ENCODE measurements at places on chromosomes 7 and 10.

DNA sequence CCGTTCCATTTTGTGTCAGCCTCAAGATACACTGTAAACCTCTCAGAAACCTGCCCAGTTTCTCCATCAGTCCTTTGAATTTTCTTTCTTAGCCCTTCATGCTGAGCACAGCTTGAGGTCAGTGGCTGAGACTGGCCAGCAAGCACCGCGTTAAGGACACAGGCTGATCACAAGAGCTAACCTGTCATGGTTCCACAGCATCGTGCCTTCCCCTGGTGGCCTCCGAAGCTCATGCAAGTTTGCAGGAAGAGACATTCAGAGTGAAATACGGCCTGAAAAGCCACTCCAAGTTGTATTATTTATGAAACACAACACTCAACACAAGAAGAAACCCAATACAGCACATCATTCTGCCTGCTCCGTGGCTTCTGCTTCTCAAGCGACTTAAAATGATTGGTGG is 57.0 kb upstream of the PFKP start:
- no peak for DNase-seq

GRCh38 chr7:11207565-11207964 is 233.9 kb downstream of the PHF14 start:
- no peak for DNase-seq

DNA sequence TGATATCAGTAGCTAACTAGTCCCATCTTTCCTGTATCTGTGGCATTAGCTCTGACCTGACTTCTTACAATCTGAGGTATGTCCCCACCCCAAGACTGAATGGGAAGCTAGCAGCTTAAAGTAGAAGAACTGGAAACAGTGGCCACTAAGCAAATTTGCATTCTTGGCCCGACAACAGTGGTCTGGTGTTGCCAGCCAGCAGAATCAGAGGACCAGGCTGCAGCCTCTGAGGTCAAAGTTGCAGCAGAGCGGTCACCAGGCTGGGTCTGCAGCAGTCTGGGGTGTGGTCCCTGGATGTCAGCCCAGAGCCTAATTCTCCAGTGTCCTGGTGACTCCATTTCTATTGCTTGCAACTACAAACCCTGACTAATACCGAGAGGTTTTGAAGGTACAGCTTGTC is 26.3 kb downstream of the FAM107B start:
- DNase-seq: no peak

DNA sequence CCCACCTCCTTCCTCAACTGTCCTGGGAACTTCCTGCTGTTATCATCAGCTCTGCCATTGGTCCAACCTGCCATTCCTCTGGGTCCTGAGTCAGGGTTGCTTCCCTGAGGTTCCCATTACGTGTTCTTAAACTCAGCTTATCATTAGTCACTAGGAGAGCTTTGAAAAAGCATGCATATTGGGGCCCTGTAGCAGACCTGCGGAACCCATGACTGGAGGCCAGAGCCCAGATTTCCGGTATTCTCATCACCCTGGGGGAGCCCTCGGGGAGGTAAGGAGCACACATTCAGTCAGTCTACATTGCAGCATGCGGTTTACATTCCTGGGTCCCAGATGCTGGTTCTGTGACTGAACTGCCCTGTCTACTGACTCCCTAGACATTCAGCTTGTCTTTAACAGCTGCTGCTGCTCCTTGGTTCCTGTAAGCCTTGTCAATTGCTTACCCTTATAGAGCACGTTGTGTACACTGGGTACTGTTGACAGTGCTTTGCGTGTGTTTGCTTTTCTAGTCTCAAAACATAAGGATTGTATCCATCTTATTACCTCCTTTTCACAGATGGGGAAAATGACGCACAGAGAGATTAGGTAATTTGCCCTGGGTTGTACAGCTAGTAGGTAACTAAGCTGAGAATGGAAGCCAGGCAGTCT is 12.8 kb downstream of the CDHR3 start:
- peak; percentile 95 for DNase-seq

- DNase-seq: peak; percentile 100
Measured at GRCh38 chr10:97640174-97640867, at the start of gene PI4K2A. Gene PI4K2A (plus strand): TSS chr10:97640671. CDS start chr10:97640743, 72 bp downstream.

DNA sequence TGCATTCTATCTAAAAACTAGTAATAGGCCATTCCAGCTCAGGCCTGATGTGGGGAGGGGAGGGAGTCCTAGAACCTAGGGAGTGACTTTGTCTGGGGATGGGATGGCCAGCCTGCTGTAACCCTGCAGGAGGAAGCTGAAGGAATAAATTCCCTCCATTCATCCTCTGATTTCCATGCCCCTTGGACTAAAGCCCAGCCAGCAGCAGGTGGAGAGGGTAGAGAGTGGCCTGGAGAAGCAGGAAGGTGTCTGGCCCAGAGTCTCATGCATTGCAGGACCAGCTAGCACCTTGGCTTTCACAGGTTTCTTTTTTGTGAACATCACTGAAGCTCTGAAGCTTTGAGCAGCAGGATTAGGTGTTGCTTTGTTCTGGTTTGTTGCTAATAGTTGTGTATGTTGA is 32.8 kb upstream of the CDH23 start:
- no peak for DNase-seq

- DNase-seq: peak; percentile 56
Measured at GRCh38 chr10:78491812-78492211, 458.1 kb downstream of the RPS24 start.

DNA sequence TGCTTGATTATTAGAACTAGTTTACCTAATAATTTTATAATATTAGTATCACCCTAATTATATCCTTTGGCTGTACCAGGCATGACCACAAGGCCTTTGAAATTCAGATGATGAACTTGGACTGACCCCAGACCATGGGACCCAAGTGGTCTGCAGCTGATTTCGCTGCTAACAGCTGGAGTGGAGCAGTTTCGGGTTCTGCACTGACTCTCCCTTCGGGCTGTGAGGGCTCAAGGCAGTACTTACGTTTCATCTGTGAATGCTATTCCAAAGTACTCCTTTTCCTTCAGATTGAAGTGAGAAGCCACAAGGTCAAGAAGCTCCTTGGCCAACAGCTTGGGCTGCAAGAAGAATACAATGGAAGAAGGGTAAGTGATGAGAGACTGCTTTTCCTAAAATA is 223.8 kb downstream of the PRPF18 start:
- DNase-seq: no peak

DNA sequence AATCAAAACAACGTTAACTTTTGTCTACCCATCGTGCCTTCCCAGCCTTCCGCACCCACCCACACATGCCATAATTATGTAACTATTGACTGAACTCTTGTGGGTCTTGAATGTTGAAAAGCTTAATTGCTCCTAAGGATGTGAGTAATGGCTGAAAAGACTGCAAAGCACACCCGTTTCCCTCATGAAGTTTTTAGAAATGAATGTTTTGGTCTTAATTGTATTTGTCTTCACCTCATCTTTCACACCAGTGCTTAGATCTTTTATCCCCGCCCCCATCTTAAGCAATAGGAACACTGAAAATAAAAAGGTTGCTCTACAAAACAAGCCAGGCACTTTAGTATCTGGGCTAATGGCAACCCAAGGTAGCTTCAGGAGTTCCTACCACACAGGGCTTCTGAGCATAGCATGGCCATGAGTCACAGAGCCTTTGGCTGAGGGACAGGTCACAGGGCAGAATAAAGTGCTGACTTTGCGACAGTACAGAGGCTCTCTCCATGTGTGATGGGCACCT is 690.5 kb downstream of the PARD3 start:
- DNase-seq: peak; percentile 89

DNA sequence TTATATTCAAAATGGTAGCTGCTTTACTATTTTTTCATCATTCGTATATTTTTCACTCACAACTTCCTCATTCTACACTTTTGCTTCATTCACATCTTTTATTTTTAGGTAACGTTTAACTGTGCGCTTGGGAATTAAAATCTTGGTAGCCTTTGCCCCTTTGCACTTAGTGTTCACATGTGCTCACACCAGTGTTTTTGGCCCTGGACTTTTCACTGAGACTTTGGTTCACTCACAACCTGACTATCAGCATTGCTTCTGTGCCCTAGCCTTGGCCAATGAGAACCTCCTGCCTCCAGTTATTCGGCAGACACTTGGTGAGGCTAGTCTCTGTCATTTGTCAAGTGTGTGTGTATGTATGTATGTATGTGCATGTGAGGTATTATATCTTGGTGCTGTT is 596.9 kb downstream of the SORCS1 start:
- no peak for DNase-seq

- DNase-seq: no peak
Measured at GRCh38 chr7:26656735-26657134, 207.7 kb downstream of the SKAP2 start.

- no peak for DNase-seq
Measured at GRCh38 chr7:96998744-96999143, 6.6 kb upstream of the DLX6 start.

DNA sequence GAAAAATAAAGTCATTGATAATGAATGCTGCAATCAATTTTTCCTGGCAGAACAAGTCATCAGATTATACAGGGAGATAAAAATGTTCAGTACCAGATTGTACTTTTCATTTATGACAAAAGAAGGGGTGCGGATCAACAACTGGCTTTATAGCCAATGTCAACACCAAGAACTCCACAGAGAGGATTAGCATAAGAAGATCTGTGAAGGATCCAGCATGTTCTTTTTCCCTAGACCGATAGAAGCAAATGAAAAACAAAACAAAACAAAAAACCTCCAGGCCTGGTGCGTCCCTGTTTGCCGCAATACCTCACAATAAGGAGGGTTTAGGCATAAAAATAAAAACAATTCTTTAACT is 34.7 kb upstream of the PRKAR2B start:
- DNase-seq: no peak

DNA sequence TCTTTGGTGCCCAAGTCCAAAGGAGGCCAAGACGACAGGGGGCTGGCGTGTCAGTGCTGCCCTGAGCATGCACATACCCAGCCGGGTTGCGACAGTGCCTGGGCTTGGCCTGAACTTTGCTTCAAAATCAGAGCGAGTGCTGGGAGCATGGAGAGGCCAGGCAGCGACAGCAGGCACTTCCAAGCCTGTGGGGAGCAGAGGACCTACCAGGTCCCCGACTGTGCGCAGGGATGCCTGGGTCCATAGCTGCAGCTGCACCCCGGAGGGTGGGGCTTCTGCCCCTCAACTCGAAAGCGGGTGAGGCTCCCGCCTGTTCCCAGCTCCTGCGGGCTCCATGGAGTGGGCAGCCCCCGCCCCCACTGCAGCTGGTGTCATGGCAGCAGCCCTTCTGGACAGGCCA is 79.1 kb downstream of the HDAC9 start:
- no peak for DNase-seq

GRCh38 chr7:116571552-116571951 is 46.7 kb downstream of the CAV1 start:
- no peak for DNase-seq

DNA sequence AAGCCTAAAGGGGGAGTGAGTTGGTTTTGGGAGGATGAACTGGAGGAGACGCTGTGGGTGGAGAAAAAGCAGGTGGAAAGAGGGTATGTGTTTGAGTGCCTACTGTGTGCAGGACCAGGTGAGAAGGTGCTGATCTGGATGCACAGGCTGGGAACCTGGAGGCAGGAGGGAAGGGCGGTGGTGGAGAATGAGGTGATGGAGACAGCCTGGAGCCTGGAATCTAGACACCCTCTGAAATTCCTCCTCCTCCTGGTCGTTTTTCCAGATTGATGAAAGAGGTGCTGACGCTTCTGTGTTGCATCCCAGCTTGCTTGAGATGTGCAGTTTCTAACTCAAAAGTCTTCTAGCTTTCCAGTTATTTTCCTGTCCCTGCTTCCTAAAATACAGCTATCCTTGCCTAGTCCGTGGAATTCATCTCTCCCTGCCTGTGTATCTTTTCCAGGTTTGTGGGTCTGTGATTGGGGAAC is 67.5 kb downstream of the LRMDA start:
- no peak for DNase-seq

DNA sequence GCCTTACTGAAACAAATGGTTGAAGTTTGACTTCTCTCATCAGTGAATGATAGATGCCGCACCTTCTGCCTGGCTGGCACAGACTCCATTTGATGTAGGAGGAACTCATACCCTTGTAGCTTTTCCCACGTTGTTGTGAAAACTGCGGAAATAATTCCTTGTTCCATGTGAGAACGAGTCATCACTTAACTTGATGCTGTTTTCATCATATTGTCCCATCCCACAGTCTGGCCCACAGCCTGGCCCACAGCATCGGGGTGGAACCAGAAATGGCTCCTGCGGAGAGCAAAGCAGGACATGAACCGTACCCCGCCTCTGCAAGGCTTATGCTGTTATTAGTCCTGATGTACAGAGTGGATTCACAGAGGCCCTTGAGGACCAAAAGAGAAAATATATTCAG is 587.0 kb downstream of the SDK1 start:
- no peak for DNase-seq

GRCh38 chr7:140249036-140249806 is 72.4 kb upstream of the KDM7A start:
- DNase-seq: no peak

Data from ELR (cell line).